ENCODE measurements at places on chromosomes 2 and 18.
A peak's percentile ranks its signal among the peaks of the same experiment; 100 is the strongest.

- no peak for DNase-seq
Observed at GRCh38 chr2:45117383-45117782, 108.1 kb upstream of the SIX2 start.

DNA sequence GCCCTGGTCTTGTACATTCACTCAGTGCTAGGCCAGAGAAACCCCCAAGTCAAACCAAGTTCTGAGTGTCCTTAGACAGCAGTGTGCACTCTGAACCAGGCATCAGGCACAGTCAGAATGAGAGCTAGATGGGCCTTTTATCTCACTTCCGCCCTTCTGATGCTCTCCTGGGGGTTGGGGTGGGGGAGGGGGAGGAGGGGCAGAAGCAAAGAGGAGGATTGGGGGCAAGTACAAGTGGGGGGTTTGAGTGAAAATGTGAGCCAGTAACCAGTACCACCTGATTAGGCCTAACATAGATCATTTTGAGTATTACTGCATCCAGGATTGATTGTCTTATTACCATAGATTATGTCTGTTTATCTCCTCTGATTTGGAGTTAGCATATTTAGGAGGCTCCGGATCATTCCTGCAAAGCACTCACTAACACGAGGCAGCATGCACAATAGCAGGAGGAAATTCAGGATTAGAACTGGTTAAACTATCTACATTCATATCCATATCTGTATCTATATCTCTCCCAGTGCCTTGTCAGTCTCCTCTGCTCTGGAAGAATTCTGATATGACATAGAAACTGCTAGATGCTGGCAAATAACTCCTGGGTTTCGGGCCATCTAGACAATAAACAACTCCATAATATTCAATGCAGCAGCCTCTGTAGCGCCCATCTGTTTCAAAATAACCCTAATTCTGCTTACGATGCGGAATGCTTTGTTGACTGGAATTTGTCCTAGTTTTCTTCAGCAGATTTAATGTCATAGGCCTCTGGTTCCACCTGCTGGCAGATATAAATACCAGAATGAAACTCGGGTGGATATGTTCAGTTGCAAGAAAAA, 149.1 kb downstream of the RHBDD1 start:
- DNase-seq, result peak; percentile 40

DNA sequence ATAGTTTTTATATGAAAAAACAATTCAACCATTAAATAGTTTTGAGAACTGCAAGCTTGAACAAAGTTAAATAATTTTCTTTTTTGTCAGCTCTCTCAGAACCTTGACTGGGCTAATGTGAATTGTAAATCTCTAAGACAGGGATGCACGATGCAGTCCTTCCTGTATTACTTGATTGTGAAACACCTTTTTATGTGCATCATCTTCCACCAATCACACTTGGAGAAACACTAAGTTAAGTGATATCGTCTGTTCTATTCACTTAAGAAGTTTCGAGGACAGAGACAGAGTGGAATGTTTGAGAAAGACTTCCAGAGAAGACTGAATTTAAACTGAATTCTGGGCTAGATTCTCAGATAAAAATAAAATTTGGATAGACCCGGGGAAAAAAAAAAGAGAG, 238.2 kb downstream of the MREG start:
- DNase-seq, result no peak

DNA sequence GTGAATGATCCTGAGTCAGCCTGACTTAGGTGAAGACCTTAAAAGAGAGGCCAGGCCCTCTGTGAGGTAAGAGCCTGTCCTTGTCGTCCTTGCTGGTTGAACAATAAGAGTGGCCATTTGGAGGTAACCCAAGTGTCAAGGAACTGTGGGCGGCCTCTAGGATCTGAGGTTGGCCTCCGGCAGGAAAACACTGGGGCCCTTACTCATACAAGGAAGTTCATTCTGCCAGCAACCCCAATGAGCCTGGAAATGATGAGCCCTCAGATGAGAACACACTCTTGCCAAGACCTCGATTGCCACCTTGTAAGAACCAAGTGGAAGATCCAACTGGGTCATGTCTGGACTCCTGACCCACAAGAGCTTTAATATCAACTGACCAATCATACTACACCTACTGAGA, 95.5 kb upstream of the LRATD1 start:
- DNase-seq, result no peak

DNA sequence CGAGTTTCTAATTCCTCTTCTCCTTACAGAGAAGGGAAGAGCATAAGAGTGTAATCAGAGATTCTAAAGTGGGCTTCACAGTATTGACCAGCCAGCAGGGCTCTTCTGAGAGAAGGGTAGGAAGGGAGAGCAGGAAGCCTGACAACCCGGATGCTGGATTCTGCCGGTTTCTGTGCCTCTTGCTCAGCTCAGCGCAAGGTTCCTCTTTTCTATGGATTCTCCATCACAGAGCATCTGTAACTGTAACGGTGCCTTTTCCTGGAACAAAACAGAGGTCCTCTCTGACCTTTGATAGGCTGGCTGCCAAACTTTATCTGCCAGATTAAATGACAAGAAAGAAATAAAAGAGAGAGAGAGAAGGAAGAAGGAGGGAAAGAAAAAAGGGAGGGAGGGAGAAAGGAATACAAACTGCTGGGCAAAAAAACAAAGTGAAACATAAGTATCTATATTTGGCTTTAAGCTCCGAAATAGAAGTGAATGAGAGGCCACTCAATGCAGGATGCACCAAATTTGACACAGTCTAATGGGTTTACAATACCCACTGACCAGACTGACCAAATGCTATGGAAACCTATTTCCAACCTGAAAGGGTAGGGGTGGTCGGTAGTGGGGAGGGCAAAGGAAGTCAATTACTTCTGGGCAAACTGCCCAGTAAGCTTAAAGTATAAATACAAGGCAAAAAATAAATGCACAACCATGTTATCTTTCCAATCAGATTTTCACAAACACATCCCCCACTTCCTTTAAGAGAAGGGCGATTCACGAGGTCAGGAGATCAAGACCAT, 59.2 kb downstream of the PIEZO2 start:
- DNase-seq, result no peak

- DNase-seq, result no peak
Observed at GRCh38 chr2:231583982-231584381, 8.7 kb upstream of the TEX44 start.

DNA sequence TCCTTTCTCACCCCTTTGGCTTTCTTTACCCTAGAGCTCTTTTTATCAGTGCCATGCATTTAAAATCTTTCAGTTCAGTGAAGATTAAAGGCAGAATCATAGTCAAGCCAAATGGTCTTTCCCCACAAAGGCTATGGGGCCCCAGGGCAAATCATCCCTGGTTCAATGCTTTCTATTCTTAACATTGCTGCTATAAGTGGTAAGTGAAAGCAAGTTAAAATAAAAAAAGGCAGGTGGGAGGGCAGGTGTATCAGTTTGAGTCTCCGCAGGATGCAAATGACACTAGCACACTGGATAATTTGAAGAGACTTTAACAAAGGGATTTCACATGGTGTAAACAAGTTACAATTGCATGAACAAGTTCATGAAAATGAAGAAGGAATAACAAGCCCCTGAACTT, 757.4 kb downstream of the SATB2 start:
- peak; percentile 52 for DNase-seq

GRCh38 chr2:27494944-27495554, at the start of gene FNDC4:
Gene FNDC4 (minus strand): TSS chr2:27495200. CDS start chr2:27494679, 521 bp downstream.
- DNase-seq, result no peak

DNA sequence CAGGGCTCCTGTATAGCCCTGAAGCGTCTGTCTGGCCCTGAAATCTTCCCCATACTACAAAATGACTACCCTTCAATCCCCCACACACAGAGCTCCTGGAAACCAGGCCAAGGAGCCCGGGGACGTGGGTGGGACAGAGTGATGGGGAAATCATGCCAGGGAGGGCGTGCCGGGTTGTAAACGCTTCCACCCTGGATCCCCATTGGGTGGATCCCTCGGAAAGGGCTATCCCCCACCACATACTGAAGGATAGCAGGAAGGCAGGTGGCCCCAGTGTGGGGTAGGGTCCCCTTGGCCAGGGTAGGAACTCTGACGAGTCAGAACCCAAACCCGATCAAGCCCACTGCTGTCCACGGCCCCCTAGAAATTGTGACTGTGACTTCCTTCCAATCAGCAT, 91.7 kb downstream of the INHBB start:
- no peak for DNase-seq

DNA sequence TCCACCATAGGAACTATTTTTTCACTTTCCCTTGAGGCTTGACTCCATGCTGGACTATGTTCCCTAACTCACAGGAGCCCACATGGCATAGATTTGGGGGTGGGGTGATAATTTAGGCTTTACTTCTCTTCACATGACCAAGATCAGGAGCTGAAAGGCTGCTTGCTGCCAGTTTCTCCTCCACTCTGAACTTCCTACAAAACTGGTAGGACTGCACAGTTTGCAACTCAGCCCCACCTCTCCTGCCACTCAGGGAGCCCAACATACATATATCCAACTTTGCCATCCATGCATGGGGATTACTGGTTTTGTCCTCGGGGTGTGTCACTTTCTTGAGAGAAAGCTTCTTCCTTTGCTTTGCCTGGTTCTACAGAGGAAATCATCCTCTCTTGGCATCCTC, 14.2 kb downstream of the INO80D start:
- no peak for DNase-seq

DNA sequence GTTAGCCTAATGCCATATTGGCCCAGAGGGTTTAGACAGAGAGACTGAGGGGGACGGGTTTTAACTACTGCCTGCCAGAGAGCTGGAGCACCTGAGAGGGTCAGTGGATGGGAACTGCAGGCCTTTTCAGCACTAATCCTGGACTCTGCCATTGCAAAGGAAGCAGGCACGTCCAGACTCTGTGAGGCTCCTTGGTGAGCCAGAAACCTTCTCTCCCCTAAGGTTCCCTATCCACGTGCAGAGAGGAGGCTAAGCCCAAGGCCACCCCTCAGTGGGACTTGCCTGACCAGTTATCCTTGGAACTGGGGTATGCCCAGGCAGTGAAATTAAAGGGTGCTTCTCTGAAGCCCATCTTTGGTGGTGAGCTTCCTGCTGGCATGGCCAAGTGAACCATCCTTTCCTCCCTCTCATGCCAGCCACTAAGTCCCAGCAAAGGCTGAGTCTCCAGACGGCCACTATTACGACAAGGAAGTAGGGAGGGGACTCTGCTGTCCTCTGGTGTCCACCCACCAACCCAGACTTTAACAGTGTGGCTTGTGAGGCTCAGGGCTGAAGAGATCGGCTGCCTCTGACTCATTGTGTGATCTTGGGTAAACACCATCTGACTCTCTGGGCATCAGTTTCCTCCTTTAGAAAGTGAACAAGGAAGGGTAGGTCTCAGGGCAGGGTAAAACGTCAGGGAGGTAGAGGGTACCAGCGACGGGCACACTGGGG, 3.9 kb upstream of the MLPH start:
- no peak for DNase-seq

GRCh38 chr2:57936216-57936615, 110.4 kb upstream of the VRK2 start:
- no peak for DNase-seq

- peak; percentile 90 for DNase-seq
Observed at GRCh38 chr18:33812186-33812585, 234.2 kb downstream of the ASXL3 start.

DNA sequence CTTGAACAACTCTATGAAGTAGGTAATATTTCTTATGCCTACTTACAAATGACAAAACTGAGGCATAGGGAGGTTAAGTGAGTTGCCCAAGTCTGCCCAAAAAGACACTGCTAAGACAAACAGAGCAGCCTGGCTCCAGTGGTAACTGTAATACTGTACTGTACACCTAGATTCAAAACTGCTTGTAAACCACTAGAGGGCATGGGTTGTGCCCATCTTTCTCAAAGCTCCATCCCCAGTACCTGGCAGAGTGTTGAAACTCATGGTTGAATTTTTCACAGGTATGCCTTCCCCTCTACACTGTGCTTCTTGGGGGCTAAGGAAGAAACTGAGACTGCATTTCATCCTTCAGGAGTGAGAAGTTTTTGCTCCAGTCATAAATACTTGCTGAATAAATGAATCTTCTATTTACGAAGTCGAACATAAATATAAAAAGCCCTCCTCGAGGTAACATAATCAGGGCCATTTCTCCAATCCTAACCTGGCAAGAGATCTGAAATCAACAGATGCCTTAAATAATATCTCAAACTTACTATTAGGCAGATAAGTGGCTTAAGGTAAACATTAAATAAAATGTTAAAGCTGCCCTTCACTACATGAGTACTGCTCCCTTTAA, 2.0 kb downstream of the PPP4R1 start:
- DNase-seq, result peak; percentile 24

DNA sequence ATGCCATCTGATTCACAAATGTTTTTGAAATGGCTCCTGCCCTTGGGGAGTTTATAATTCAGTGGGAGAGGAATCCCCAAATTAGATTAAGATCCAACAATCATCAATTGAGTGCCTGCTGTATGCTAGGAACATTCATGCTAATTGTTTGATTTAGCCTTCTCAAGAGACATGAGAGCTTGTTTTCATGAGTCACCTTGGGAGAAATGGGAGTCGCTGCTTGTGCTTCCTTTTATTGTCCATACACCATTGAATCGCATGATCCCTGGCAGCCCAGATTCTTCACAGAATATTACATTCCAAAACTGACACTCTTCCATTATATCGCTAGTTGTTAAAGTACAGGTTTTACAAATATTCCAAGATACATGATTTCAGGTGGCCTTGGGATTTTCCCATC, 106.0 kb upstream of the MAP3K20 start:
- no peak for DNase-seq

DNA sequence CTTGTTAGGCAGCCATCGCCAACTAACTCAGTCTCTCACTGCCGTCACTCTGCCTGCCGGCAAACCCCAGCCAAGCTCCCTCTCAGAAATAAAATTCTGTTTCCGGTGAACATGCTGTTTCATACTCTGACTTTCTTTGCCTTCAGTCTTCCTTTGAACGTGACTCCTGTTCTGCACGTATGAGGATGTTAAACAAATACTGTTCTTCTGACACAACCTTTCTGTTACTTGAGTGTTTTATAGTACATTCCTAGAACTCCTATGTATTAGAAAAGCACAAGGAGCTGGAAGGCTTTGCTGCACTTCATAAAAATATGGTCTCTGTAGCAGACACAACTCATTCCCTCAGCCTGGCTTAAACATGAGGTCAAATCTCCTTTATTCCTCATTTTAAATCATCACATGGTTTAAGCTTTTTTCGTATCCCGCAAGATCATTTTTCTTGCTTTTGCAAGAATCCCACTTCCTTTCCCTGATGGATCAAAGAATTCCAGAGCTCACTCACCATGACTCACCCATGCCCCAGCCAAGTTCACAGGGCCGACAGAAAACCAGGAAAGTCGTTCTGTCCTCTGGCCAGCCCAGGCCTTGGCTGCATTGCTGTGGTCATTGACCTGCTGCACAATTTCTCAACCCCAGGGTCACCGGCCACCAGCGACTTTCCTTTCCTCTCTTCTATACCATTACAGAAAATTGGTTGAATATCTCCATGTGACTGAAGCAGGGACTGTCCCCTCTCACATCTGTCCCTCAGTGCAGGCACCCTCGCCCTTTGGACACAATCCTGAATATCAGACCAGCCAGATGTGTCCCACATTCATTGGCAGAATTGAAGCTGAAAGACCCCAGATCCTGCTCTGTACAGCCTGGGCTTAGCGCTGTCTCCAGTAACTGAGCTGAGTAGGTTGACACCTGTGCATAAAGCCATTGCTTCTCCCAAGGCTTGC, 183.1 kb upstream of the ARL4C start:
- no peak for DNase-seq

- no peak for DNase-seq
Observed at GRCh38 chr2:181467966-181468707, 11.0 kb downstream of the ITGA4 start.

GRCh38 chr2:223187256-223187655, 135.3 kb downstream of the KCNE4 start:
- DNase-seq, result no peak
